ENCODE measurements at places on chromosomes 3 and 15.

GRCh38 chr15:39403640-39404117, 177.2 kb upstream of the THBS1 start:
- DNase-seq: no peak

GRCh38 chr3:127027811-127028548, 45.1 kb downstream of the PLXNA1 start:
- no peak for DNase-seq

- DNase-seq: no peak
Measured at GRCh38 chr3:52756141-52756540, 14.6 kb downstream of the NEK4 start.

GRCh38 chr3:141231952-141232823, 563 bp downstream of the PXYLP1 start:
- DNase-seq: peak; percentile 34

GRCh38 chr3:189258261-189258660, 86.5 kb downstream of the TPRG1 start:
- DNase-seq: no peak

DNA sequence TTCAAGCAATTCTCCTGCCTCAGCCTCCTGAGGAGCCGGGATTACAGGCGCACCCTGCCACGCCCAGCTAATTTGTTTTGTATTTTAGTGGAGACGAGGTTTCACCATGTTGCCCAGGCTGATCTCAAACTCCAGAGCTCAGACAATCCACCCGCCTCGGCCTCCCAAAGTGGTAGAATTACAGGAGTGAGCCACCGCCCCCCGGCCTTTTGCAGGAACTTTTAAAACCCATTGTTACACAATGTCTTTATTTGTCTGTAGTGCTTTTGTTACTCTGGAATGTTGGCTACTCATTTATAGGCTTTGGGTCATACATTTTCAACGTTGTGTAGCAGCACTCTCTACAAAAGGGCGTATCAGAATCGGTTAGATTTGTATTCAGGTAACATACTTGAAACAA, 499.1 kb downstream of the ROBO2 start:
- no peak for DNase-seq

- DNase-seq: no peak
Measured at GRCh38 chr15:37900326-37901221, 33.9 kb upstream of the TMCO5A start.

GRCh38 chr3:12155828-12156227, 2.9 kb downstream of the TIMP4 start:
- no peak for DNase-seq

- DNase-seq: no peak
Measured at GRCh38 chr3:168085491-168086119, 10.1 kb downstream of the GOLIM4 start.

- DNase-seq: no peak
Measured at GRCh38 chr3:135199137-135199536, 404.1 kb downstream of the EPHB1 start.

DNA sequence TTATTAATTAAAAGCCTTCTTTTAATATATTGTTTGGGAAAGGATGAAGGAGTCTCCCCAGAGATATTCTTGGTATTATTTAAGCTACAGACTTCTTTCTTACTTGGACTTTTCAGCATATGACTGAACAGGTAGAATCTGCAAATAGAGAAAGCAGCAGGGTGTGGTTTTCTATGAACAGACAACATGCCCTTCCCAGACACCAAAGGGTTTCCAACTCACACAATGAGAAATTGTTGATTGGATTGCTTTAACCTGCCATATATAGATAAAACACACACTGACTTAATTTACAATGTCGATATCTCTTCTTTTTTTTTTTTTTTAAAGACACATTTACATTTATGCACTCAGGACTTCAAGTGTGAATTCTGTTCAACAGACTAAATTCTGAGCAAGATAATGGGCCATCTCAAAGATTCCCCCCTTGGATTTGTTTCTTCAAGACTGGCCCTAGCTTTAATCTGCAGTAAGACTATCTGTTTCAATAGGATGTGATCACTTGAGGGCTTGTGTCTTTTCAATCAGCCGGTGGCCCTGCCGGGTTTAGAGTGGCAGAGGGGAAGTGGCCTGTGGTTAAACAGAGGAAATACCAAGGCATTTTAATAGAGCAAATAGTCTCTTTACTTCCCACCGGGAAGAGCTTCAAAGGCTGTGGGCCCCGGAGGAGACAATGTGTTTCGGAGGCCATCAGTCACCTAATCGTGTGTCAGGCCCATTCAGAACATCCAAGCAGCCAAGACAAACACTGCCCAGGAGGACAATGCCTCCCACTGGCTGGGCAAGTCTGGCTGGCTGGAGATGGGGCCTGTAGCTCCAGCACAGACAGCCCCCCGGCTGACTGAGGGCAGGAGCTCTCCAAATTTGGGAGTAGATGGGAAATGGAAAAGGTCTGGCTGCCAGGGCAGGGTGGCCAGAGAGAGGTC, 6.1 kb downstream of the IL17RD start:
- DNase-seq: no peak

- DNase-seq: no peak
Measured at GRCh38 chr3:186983659-186984058, 53.3 kb downstream of the ST6GAL1 start.

DNA sequence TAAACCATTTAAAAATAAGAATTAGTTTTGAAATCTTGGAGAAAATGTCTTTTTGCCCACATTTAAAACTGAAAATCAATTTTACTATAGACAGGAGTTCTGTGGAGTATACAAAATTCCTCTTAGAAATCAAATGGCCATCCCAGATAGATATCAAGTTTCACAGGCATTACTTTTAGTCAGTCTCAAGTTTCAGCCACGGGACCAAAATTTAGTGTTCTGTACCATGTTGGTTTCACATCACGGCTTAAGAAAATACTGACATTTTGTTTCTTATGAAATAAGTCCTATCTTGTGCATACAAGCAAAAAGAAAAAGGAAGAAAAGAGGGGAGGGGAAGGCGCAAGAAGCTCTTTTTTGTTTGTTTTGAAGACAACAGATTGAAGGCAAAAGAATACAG, 45.7 kb downstream of the EIF2AK4 start:
- DNase-seq: no peak

DNA sequence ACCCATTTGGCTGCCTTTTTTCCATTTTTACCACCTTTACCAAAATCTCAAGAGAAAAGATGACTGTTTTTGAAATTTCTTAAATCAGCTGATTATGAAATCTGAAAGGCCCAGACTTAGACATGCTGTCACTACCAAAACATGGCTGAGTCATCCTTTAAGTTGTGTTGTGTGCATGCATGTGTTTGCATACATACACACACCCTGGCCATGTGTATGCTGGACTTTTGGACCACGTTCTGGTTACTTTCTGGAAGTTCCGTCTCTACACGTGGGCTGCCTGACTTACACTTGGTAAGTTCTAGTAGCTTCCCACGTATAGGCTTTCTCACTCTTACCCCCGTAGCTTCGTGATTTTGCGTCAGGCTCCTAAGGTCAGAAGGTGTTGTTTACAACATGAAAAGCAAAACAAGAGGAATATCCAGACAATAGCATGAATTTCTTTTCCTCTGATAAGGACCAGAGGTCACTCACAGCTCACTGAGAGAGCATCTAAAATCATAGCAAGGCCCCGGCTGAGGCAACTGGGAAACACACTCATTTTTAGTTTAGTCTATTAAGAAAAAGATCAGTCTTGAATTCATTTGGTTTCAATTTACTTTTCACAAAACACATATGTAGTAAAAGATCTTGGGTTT, 62.4 kb downstream of the COL8A1 start:
- no peak for DNase-seq

GRCh38 chr3:52798978-52799476, 4.4 kb downstream of the ITIH3 start:
- DNase-seq: peak; percentile 41

GRCh38 chr3:61887206-61887605, 325.8 kb downstream of the PTPRG start:
- DNase-seq: no peak

DNA sequence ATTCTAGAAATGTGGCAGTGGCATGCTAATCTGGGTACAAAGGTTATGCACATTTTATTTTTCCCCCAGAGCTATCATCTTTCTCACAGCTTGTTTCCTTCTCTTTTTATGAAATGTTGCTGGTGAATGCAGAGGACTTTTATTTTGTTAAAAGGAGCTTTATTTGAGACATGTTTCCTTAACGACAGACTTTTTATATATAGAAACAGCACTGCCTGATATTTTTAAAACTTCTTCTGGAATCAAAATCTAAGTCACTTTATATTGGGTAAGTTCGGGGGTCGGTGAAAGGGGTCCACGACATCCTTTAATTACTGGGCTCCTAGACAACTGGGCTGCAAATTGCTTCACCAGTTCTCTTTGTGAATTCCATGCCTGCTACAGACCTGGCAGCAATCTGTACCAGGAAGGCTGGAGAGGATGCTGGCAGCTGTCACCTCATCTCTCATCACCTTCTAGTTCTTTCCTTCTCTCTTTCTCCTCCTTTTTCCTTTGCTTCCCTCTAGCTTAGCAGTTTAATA, 464.7 kb downstream of the PDCD6IP start:
- no peak for DNase-seq

- DNase-seq: no peak
Measured at GRCh38 chr15:94081829-94082228, 149.5 kb upstream of the MCTP2 start.

DNA sequence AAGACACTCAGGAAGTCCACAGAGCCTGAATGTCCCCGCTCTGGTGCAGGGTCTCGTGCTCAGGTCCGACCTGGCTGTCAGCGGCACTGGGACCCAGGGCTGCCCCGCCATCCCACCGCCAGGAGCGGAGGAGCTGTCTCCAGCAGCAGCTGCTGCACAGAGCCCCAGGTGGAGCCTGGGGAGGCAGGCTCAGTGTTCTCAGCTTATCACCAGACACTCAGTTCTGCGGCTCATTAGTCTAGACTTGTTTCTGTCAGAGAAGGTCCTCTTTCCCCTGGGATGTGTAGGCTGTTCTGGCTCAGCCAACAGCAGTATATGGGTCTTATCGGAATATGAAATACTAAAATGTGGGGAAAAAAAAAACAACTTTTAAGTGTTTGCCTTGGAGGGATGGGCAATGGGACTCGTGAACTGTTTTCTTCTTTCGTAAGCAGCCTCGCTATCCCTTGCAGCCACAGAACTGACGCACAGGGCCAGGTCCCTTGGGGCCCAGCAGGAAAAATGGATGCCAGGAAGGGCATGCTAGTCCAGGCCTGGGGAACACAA, 75.9 kb downstream of the KLF13 start:
- no peak for DNase-seq

DNA sequence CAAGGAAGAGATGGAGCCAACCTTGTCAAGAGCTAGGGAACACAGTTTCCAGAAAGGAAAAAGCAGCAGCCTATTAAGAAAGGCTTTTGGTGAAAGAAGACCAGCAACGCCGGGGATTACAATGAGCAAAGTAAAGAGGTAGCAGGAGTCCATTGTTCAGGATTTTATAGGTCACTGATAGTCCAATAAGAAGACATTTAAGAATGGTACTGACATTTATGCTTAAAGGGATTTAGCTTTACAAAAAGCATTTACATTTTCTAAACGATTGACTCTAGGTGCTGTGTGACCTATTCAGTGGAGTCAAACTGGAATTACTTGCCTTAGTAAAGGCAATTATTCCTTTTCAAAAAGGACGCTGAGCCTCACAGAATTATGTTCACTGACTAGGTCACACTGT, 40.8 kb downstream of the CSNK1G1 start:
- no peak for DNase-seq

- DNase-seq: no peak
Measured at GRCh38 chr3:71136276-71136675, 447.3 kb downstream of the FOXP1 start.

GRCh38 chr15:89492934-89493631, 3.3 kb downstream of the RHCG start:
- no peak for DNase-seq

- no peak for DNase-seq
Measured at GRCh38 chr3:5267252-5267651, 79.7 kb downstream of the EDEM1 start.

GRCh38 chr3:131421957-131422498, 40.5 kb downstream of the NUDT16 start:
- DNase-seq: no peak

GRCh38 chr3:147191795-147192385, 214.5 kb downstream of the ZIC4 start:
- no peak for DNase-seq

- no peak for DNase-seq
Measured at GRCh38 chr3:126972866-126973265, 10.0 kb upstream of the PLXNA1 start.

Data from activated CD4-positive, alpha-beta memory T cell treated with anti-CD3 and anti-CD28 coated beads for 36 hours (primary cell).